ENCODE measurements at places on chromosomes 4 and X. TPM values are rescaled to one million over a fixed set of nuclear protein-coding genes. Genes with fewer than 3 reads are reported as not detected.

GRCh38 chr4:94828882-94829281 is 71.1 kb downstream of the BMPR1B start:
- no peaks in the 10 kb centered on the region for H3K36me3 ChIP-seq
- H3K4me3 ChIP-seq = no peak overlapping the region
- H3K27me3 ChIP-seq = peaks cover 4% of the 10 kb centered on the region
- H3K27ac ChIP-seq = no peak overlapping the region
- DNase-seq = no peak

DNA sequence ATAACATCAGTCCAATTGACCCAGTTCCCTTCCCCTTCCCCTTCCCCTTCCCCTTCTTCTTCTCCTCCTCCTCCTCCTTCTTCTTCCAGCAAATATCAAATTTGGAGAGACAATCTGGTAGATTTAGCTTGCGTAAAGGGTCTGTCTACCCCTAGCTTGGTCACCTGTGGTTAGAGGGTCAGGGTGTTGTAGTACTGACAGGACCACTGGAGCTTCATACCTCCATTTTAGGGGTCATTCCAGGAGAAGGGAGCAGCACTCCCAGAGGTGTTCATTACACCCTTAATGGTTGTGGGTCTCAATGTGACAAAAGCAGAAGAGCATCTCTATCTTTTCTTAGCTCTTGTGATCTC is 3.7 kb upstream of the FGB start:
- H3K4me1 ChIP-seq = no peaks in the 10 kb centered on the region
- H3K4me3 ChIP-seq = no peak overlapping the region
- peaks cover 12% of the 10 kb centered on the region for H3K27me3 ChIP-seq
- no peak overlapping the region for H3K27ac ChIP-seq

GRCh38 chrX:154431341-154431740 is 2.9 kb downstream of the ATP6AP1 start:
- peak overlapping the region; percentile 52 for H3K27ac ChIP-seq
- no peak overlapping the region for H3K4me3 ChIP-seq
- H3K4me1 ChIP-seq = peaks cover 27% of the 10 kb centered on the region
- H3K27me3 ChIP-seq = no peaks in the 10 kb centered on the region

- no peak overlapping the region for H3K27ac ChIP-seq
- no peaks in the 10 kb centered on the region for H3K36me3 ChIP-seq
- H3K4me3 ChIP-seq = no peak overlapping the region
- DNase-seq = no peak
These were observed 123.1 kb upstream of the GLRA2 start for GRCh38 chrX:14406225-14406624.

DNA sequence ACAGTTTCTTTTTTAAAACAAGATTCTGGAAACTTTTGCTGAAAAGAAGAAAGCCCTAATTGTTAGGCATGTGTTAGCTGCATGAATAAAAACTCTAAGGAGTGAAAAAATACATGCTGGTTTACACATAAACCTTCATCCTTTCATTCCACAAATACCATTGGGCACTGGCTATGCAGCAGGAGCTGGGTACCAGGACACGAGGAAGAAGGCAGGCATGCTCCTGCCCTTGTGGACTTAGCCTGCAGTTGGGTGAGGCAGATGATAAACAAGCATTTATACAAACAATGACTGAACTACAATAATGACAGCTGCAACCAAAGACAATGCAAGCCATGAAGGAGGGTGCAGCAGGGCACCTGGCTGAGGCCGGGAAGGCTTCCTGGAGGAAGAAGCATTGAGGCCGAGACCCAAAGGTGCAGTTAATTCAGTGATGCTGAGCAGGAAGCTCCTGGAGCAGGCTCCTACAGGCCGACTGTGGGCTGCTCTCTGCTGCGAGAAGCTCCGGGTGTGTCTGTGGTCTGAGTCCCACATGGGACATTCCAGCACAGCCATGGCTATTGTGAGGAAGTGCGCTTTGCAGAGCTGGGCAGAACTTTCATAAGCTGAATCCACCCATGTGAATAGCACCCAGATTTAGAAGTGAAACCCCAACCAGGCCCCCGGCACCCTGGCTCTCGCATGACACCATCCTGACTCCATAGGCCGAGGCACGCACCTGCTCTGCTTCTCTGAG is 44.0 kb upstream of the MXD4 start:
- DNase-seq = no peak
- H3K27ac ChIP-seq = no peak overlapping the region
- H3K4me1 ChIP-seq = no peaks in the 10 kb centered on the region
- peaks cover 3% of the 10 kb centered on the region for H3K27me3 ChIP-seq
- no peak overlapping the region for H3K4me3 ChIP-seq
- peaks cover 3% of the 10 kb centered on the region for H3K36me3 ChIP-seq

GRCh38 chr4:20095805-20096541 is 155.7 kb upstream of the SLIT2 start:
- H3K27ac ChIP-seq = no peak overlapping the region
- no peaks in the 10 kb centered on the region for H3K27me3 ChIP-seq
- no peaks in the 10 kb centered on the region for H3K36me3 ChIP-seq
- DNase-seq = no peak

GRCh38 chr4:24722026-24722568 is 73.3 kb upstream of the SOD3 start:
- no peak overlapping the region for H3K27ac ChIP-seq
- no peak overlapping the region for H3K4me3 ChIP-seq
- DNase-seq = no peak
- no peaks in the 10 kb centered on the region for H3K27me3 ChIP-seq

DNA sequence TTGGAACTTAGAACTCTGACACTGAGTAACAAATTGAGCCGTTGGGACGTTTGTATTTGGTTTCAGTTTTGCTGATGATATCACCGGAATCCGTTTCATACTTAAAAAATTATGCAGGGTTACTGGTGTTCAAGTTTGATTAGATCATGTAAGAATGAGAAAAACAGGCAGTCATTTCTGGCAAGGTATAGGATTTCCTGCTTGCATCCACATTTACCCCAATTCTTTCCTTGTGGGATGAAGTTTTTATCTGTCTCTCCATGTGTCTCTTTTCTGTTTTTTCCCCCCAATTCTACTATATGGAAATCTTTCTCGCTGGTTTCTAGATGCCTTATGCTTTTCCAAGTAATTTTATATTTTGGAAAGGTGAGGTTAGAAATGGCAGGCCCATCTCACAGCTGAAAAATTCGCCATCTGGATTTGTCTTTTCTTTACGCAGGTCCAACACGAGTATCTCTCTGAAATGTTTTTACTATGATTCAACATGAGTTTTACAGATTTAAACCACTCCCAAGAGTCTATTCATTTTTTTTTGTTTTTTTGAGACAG is 197.9 kb downstream of the SHOX start:
- H3K36me3 ChIP-seq = no peaks in the 10 kb centered on the region
- H3K27me3 ChIP-seq = peaks cover 2% of the 10 kb centered on the region
- no peak overlapping the region for H3K27ac ChIP-seq
- no peaks in the 10 kb centered on the region for H3K4me1 ChIP-seq
- DNase-seq = no peak

DNA sequence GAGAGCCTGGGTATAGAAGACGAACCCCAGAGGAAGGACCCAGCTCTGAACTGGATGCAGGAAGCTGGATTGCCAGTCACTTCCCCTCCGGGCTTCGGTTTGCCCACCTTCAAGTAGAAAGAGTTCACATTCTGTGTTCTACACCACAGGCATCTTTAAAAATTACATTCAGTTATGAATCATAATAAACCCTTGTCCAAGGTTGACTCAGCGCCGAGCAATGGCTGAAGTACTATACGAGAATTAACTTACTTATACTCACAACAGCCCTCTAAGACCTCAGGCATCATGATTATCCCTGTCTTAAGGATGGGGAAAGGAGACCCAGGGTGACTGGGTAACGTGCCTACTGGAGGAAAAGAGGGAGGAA is 72.5 kb downstream of the EVC2 start:
- H3K27ac ChIP-seq = no peak overlapping the region
- DNase-seq = no peak
- no peaks in the 10 kb centered on the region for H3K36me3 ChIP-seq
- no peaks in the 10 kb centered on the region for H3K4me1 ChIP-seq
- H3K4me3 ChIP-seq = no peak overlapping the region

DNA sequence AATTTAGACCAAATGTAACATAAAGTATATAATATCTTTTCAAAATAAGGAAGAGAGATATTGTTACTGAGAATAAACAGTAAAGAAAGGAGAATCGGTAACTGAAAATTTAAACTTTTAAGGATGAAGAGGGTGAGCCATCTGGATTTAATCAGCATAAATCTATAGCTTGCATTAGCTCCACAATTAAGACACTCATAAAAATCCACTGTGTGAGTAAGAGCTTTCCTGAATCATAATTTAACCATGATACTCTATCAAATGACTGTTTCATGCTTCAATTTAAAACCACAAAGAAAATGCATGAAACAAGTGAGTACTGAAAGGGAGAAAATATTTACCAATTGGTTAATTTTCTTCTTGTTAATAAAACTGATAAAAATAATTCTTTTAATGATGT is 951.5 kb upstream of the SLIT2 start:
- no peak for DNase-seq
- H3K36me3 ChIP-seq = no peaks in the 10 kb centered on the region
- no peak overlapping the region for H3K4me3 ChIP-seq
- no peaks in the 10 kb centered on the region for H3K4me1 ChIP-seq
- H3K27ac ChIP-seq = no peak overlapping the region
- no peaks in the 10 kb centered on the region for H3K27me3 ChIP-seq

- H3K36me3 ChIP-seq = no peaks in the 10 kb centered on the region
- H3K4me3 ChIP-seq = no peak overlapping the region
- DNase-seq = no peak
These were observed 128.1 kb downstream of the COL25A1 start for GRCh38 chr4:109174224-109174953.

GRCh38 chr4:72770708-72771107 is 201.7 kb upstream of the ADAMTS3 start:
- no peaks in the 10 kb centered on the region for H3K27me3 ChIP-seq
- no peaks in the 10 kb centered on the region for H3K4me1 ChIP-seq
- no peak overlapping the region for H3K27ac ChIP-seq
- no peak overlapping the region for H3K4me3 ChIP-seq
- DNase-seq = no peak

- H3K4me3 ChIP-seq = no peak overlapping the region
- DNase-seq = no peak
- H3K27ac ChIP-seq = no peak overlapping the region
- no peaks in the 10 kb centered on the region for H3K27me3 ChIP-seq
These were observed 40.5 kb downstream of the RBPJ start for GRCh38 chr4:26361297-26361696.

GRCh38 chr4:88008743-88009171 is 1.3 kb downstream of the PKD2 start:
- DNase-seq = no peak
- H3K36me3 ChIP-seq = peaks cover 5% of the 10 kb centered on the region
- H3K27ac ChIP-seq = peak overlapping the region; percentile 80
- H3K27me3 ChIP-seq = peaks cover 15% of the 10 kb centered on the region
- peak overlapping the region; percentile 89 for H3K4me3 ChIP-seq

GRCh38 chrX:108167211-108167872 is 75.8 kb downstream of the ATG4A start:
- H3K27ac ChIP-seq = no peak overlapping the region
- no peak for DNase-seq
- no peaks in the 10 kb centered on the region for H3K27me3 ChIP-seq

DNA sequence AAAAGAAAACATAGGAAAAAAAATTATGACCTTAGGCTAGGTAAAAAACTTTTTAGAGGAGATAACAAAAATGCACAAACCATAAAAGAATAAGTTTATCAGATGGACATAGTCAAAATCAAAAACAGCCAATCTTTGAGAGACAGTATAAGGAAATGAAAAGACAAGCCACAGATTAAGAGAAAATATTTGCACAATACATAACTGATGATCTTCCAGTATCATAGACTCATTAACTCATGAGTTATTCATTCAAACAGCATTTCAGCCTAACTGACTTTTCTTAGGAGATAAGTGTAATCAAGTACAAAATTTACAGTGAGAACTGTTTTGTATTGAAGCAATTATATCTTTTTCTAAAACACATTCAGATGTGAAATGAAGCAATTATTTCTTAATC is 183.8 kb downstream of the FBXO8 start:
- no peaks in the 10 kb centered on the region for H3K36me3 ChIP-seq
- no peaks in the 10 kb centered on the region for H3K27me3 ChIP-seq
- H3K4me3 ChIP-seq = no peak overlapping the region
- H3K4me1 ChIP-seq = no peaks in the 10 kb centered on the region
- DNase-seq = no peak

DNA sequence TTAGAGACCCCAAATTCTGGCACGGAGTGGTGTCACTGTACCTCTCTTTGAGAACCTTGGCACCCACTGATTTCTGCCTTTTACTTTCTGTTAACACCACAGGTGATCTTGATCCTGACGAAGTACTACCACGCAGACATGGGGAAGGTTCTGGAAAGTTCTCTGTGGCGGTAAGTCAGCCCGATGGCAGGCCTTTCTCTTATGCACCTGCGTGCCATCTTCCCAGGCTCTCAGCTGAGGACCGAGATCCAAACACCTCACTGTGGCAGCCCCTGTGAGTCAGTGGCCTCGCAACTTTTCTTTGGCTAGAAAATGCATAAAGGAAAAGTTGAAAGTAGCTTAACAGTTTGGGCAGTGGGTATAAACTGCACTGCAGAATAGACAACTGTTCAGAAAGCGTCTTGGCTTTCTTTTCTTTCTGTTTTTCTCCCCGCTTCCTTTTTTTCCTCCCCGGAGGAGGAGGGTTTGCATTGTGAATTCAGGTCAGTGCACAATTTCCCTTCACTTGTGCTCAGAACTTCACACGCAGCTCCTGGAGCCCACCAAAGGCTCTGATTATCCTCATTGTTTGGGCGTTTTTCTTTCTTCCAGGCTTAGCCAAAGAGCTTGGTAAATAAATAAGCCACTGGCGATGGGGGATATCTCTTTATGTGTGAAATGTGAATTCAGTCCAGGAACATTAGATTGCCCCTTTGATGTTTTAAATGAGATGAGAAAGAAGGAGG is 38.4 kb downstream of the PSAPL1 start:
- H3K27me3 ChIP-seq = peaks cover 6% of the 10 kb centered on the region
- no peak overlapping the region for H3K27ac ChIP-seq
- H3K36me3 ChIP-seq = no peaks in the 10 kb centered on the region
- no peak for DNase-seq
- no peak overlapping the region for H3K4me3 ChIP-seq
- H3K4me1 ChIP-seq = no peaks in the 10 kb centered on the region

- no peak overlapping the region for H3K4me3 ChIP-seq
- no peak overlapping the region for H3K27ac ChIP-seq
- no peaks in the 10 kb centered on the region for H3K36me3 ChIP-seq
- H3K4me1 ChIP-seq = no peaks in the 10 kb centered on the region
- no peak for DNase-seq
These were observed 123.2 kb upstream of the BANK1 start for GRCh38 chr4:101667348-101667747.

- H3K27ac ChIP-seq = no peak overlapping the region
- H3K27me3 ChIP-seq = no peaks in the 10 kb centered on the region
- no peaks in the 10 kb centered on the region for H3K36me3 ChIP-seq
- H3K4me3 ChIP-seq = no peak overlapping the region
- no peaks in the 10 kb centered on the region for H3K4me1 ChIP-seq
- no peak for DNase-seq
These were observed 287.4 kb downstream of the TECRL start for GRCh38 chr4:64121803-64122202.

Gene MAML3
- 0.32 TPM for total RNA-seq

Gene TBX22
- total RNA-seq = not detected

Gene SMIM10L2A
- total RNA-seq = 1.3 TPM

Gene SOD3
- total RNA-seq = not detected

Gene TEX11
- total RNA-seq = 0.12 TPM

Gene PRDM8
- 11.9 TPM for total RNA-seq

Gene OFD1
- 21.9 TPM for total RNA-seq

Gene ADAMTS3
- not detected for total RNA-seq

Gene TMPRSS11F
- total RNA-seq = not detected

Gene FGB
- not detected for total RNA-seq

Measured in activated T-helper 1 cell treated with anti-CD3 and anti-CD28 coated beads, Interleukin-12 subunit alpha, Interleukin-12 subunit beta, Interleukin-2, Interleukin-4 antibody, amounts not matched to agents 30 ng/mL and 10 ng/mL and 1 ng/mL, durations not matched to agents 14 hours and 24 hours and 36 hours (primary cell).